ENCODE measurements at places on chromosomes 2 and 18.

DNA sequence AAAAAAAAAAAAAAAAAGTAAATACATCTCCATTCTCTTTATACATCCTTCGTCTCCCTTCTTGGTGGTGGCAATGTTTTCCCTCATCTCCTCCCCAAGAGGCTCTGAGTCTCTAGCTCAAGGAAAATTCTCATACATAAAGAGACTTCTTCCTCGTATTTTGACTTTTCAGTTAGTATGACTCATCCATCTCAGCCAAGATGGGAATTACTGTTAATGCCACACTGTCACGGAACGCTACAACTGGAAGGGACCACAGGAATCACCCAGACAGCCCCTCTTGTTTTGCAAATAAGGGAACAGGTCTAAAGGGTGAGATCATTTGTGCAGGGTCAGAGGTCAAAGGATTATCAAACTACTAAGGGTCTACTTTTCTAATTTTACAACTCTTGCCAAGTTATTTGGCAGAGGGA lies 19.5 kb downstream of the NFE2L2 start:
- DNase-seq, result peak; percentile 85

- DNase-seq, result no peak
Observed at GRCh38 chr2:200128296-200128695, 172.9 kb downstream of the MAIP1 start.

DNA sequence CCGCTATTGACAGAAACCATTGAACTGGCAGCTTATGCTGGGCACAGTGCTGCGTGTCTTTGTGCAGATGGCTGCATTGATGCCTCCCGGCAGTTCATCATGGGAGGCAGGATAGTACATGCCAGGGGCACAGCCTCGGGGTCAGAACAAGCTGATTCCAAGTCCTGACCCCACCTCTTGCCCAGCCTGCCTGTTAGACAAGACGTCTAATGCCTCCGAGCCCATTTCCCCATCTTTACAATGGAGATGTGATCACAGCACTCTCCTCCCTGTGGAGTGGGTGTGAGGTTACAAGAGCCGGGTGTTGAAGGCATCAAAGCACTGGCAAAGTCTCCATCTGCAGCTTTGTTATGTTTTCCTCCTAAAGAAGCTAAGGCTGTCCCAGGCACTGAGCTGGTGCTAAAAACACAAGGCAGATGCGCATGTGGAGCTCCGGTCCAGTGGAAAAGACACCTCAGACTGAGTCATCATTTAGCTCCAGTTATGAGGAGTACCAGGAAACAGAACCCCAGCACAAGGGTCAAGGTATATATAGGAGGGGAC lies 125.7 kb upstream of the EPAS1 start:
- peak; percentile 86 for DNase-seq

DNA sequence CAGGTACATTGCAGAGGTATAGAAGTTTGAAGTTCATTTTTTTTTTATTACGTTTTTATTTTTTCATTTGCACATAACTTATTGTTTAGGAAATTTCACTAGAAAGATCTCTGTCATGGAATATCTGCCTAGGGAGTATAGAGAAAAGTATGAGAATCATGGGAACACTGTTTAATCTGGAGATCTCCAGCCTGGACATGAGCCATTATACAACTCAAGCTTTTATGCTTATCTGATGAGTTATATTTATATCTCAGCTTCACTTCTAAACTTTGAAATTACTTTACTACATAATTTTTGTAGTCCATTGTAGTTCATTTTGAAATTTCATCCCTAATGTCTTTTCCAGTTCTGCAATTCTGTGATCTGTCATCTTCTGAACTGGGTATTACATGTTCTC lies 515.6 kb downstream of the ERBB4 start:
- DNase-seq, result no peak

- DNase-seq, result no peak
Observed at GRCh38 chr2:118638453-118638852, 209.0 kb downstream of the EN1 start.

- no peak for DNase-seq
Observed at GRCh38 chr18:6557770-6558248, 143.1 kb upstream of the L3MBTL4 start.

DNA sequence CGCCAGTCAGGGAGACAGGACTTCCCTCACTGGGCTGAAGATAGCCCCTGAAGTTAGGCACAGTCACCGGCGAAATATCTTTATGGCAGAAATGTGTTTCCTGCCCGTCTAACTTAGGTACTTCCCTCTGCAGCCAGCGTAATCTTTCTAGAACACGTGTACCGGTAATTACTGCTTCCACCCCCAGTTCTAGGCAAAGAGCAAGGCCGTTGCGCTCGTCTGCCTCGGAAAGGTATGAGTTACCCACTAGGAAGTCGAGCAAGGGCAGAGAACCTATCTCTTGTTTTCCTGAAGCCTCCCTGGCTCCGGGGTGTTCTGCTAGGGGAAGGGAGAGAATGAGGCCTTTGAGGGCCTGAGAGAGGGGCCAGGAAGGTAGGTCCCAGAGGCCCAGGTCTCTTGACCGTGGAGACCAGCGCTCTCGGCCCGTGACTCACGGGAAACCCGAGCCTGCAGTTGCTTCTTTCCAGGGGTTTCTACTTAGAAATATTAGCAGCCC lies 70.0 kb downstream of the TWSG1 start:
- DNase-seq, result no peak

DNA sequence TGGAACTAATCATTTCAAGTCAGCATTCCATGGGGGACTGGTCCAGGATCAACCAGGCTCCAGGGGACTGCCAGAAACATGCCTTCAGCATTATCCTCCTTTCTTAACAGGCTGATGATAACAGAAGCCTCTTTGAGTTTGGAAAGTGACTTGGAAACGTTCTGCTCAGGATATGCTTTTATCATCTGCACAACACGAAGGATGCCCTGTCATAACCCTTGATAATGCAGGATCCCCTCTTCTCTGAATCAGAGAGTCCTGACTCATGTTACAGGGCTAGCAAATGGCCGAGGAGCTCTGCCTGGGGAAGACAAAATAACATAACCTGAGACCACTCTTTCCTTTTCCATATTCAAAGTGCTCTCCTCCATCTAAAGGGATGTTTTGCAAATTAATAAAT lies 6.7 kb downstream of the SCYGR3 start:
- DNase-seq, result no peak

DNA sequence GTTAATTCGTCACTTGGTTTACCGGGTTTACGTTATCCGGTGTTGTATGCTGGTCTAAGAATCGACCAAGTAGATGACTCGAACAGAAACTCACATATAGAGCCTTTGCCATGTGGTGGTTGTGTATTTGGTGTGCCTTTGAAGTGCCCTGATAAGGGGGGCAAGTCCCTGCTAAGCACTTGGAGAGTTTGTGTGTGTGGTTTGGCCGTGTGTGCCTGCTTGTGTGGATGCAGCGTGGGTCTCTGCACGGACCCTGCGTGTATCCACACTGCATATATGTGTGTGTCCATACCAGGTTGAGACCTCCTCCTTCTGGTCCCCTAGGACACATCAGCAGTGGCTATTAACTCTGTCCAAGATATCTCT lies 2.4 kb upstream of the CELF4 start:
- DNase-seq, result no peak

DNA sequence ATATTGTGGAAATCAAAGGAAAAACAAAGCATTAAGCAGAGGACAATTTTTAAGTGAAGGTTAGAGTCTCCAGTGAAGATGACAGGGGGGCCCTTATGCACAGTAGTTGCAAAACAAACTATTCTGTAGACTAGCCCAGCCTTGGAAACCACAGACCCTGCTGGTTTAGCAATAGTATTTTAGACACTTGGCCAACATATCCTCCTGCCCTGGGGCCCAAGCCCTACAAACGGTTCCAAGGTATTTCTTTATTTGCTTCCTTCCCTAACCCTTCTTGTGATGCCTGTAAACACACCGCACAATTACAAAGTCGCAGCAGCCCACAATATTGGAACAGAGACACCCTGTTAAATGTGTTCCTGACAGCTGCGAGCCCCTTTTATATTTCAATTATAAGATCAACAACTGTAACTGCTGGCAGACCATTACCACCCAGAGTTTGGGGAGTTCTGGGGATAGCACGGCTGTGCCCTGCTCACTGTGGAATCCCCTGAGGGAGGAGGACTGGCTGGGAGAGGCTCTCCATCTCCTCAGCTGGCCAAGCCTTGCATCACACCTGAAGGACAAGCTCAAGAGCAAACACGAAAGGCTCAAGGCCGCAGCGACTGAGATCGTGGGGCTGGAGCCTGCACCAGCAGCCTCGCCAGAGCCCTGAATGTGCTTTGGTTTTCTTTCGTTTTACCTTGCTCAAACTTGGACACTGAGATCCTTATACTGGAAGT lies 282.2 kb upstream of the ATP5MC3 start:
- DNase-seq, result no peak

DNA sequence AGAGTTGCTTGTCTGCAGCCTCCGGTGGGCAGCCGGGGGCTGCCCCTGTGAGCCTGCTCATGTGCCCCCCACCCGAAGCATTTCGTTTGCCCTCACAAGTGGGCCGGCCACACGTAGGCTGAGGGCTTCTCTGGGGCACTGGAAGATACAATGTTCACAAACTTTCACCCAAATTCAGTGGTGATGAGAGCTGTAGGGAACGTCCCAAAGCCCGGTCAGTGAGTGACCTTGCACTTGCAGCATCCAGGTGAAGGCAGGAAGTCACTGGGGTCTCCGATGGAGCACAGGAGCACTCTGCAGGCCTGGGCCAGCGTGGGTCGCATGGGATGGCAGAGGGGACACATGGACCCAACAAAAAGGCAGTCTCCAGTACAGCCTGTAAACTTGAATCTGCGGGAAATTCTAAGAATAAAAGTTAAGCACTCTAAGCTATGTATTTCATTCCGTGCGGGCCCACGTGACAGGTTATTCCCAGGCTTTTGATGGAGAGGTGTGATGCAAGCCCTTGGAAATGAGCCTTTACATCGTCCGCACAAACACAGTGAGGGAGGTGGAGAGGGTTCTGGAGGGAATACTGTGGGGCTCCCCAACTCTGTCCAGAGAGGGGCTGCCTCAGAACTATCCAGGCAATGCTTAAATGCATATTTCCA lies 42.5 kb downstream of the CNGA3 start:
- no peak for DNase-seq

GRCh38 chr18:11304928-11305327 lies 155.6 kb upstream of the PIEZO2 start:
- DNase-seq, result no peak

- DNase-seq, result no peak
Observed at GRCh38 chr18:697800-698199, 14.6 kb downstream of the ENOSF1 start.

DNA sequence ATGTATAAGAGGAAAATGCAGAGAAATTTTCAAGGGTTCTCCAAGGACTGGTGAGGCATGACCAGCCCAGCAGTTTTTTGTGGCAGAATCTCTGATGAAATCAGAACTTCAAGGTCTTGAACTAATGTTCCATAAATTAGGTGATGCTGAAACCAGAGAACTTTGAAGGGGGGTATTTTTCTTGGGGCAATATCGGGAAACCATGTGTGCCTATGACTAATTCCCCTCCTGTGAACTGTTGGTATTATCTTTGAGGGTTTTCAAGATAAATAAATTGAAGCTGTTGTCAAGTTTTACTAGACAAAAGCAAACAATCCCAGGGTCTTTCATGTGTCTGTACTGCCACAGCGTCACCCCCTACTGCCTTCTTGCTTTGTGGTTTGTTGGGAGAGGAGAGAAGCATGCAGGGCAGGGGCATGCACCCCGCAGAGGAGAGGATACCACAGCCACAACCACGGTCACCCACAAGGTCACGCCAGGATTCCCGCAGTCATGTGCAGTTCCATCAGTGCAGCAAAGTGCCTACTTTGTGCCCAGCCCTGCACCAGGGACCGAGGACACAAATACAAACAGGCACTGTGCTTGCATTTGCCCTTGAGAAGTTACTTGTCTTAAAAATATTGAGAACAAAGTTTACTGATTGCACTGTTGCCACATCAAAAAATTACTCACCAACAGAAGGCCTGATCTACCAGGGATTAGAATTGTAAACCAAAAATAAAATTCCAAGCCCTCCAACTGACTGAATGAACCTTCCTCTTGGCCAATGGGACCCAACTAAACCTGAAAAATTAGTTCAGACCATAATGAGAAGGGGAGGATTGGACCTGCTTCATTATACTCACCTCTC lies 413.3 kb upstream of the TRIB2 start:
- DNase-seq, result peak; percentile 99

GRCh38 chr2:183614799-183615435 lies 490.7 kb downstream of the NUP35 start:
- peak; percentile 66 for DNase-seq
